ENCODE measurements at places on chromosomes 1 and 21.

DNA sequence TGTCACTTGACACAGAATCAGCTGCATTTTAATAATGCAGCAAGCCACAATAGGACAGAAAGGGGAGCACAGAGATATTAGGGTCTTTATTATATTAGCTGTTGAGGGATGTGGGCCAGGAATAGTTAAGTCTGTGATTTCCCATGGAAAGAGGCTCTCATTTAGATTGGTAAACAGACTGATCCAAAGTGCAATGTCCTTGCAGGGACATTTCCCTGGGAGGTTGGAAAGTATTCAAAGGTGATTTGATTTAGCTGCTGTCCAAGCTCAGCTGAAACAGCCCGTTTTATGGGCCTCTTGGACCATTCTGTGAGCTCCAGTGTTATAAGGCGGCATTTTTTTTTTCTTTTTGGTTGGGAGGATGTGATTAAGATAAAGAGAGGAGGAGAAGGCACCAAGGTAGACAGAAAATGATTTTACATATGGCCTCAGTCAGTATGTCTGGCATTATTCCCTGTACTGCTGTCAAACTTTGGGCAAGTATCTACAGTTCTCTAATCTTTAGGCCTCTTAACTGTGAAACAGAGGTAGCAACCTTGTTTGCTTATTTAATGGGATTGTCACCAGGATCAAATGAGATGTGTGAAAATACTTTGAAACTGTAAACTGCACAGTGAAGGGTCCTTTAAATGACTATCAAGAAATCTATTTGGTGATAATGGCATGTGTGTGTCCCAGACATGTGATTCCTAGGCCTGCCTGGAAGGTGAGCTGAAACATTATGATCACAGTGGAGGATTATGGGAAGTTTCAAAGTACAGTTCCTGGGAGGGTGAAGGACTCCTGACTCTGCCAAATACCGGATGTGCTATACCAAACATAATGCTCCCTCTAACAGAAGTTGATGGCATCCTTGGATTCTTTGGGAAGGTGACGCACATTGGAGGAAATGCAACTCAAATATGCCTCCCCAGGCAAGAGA is 62.2 kb downstream of the NOS1AP start:
- DNase-seq, result no peak

GRCh38 chr1:113542221-113542701 is 151.9 kb downstream of the MAGI3 start:
- no peak for DNase-seq

GRCh38 chr1:84299536-84300170 is 1.9 kb upstream of the SAMD13 start:
- DNase-seq, result no peak

GRCh38 chr21:45949928-45950739 is 31.4 kb upstream of the COL6A1 start:
- no peak for DNase-seq

DNA sequence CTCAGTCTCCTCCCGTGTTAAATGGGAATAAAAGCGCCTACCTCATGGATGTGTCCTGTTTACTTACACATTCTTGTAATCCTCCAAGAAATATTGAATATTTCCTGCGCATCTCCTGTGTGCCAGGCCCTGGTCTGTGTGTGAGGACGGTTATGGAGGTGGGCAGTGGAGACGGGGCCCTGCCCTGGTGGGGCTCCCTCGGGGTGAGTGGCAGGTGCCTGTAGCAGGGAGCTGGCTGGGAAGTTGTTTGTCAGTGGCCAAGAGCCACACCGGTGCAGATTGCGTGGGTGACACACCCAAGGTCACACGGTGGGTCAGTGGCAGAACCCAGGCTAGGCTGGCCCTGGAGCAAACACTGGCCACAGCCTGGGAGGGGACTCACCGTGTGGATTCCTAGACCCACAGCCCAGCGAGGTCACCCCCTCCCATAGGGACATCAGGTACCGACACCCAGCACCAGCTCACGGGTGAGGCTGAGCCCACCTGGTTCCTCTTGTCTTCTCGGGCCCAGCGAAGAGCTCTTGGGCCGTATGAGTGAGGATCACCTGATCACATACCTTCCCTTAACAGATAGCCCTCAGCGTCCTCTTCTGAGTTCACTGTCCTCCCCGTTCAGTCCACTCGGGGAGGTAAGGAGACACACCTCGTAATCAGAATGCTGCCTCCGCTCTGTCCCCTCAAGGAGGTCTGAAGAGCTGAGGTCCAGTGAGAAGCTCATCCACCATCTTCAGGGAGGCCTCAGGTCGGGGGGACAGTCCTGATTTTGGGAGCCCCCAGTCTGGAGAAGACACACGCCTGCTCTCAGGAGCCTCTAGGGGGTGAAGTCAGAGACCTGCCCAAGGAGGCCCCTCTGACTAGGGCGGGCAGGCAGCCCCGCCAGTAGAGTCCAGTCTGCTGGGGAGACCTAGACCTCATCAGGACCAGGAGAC is 349.6 kb downstream of the MATN1 start:
- DNase-seq, result no peak

DNA sequence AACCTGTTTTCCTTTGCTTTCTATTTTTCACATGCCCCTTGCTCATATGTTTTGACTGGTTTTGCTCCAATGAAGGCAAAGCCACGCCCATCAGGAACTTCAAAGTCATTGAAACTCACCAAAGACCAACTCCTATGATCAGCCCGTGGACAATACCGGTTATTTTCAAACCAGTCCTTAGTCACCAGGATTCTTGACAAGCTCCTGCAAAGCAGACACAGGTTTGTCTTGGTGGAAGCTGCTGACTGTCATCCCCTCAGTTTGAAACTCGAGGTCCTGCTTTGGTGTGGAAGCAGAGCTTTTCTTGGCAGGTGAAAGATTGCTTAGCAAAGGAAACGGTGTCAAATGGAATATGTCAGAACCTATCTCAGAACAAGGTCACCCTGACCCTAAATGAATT is 384.7 kb upstream of the CXADR start:
- no peak for DNase-seq

DNA sequence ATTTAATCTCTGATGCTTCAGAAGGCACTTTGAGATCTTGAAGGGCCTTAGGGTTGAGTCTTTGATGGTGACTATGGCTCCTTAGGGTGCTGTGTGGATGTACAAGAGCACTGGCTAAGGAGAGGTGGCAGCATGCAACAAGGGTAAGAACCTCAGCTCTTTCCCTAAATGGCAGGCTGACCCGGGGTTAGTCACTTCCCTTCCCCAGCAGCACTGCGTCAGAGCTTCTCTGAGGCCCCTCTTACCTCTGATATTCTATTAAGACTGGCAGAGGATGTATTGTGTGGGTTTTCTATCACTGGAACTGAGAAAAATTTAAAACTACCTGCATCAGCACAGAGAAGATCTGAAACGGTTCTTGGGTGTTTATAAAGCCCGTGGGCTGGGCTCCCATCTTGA is 11.8 kb downstream of the C1orf116 start:
- DNase-seq, result no peak

- DNase-seq, result no peak
Measured at GRCh38 chr1:200834383-200834782, 38.4 kb upstream of the GPR25 start.

DNA sequence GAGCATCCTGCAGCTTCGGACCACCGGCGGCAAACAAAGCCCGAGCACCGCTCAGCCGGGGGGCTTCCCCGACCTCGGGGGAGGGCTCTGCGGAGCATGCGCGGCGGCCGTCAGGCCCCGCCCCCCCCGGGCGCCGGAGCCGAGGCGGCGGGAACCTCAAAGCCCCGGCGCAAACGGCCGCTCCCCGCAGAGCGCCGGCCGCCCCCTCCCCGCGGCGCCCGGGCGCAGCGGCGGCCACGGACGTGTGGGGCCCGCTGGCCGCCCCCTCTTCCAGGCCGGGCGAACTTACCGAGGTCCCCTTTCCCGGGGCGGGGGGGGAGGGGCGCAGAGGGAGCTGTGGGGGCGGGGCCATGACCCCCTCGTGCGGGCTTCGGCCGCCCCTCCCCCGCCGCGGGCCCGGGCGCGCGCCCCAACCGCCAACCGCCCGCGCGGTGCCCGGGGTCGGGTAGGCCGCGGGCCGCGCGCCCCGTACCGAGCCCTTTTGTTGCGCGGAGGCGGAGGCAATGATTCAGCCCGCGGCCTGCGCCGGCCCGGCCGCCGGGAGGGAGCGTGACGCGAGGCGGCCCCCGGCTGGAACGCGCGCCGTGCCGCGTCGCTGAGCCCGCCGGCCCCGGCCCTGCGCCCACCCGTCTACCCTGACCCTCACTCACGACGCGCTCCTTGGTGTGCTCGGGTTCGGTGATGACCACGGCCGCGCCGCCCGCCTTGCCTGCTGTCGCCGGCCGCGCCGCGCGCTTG is 1.7 kb downstream of the RCC2 start:
- DNase-seq, result no peak

GRCh38 chr1:214637722-214638458 is 34.9 kb downstream of the CENPF start:
- DNase-seq, result peak; percentile 24

DNA sequence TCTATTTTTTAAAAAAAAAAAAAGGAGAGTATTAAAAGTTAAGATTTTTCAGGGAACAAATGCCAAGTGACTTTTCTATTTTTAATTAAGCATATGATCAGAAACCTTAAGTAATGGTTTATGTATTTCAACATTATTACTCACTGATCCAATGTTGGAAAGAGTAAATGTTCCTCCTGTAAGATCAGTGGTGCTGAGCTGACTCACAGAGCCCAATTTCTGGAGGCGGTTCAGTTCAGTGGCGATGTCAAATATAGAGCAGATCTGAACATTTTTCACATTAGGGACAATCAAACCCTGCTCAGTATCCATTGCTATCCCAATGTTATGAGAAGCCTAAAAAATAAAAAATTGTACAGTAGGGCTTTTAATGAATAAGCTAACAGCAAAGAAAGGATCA is 28.2 kb upstream of the LRRC39 start:
- DNase-seq, result no peak

GRCh38 chr1:47868348-47868676 is 128.9 kb downstream of the TRABD2B start:
- no peak for DNase-seq

- no peak for DNase-seq
Measured at GRCh38 chr1:231829332-231829731, 202.7 kb downstream of the DISC1 start.

DNA sequence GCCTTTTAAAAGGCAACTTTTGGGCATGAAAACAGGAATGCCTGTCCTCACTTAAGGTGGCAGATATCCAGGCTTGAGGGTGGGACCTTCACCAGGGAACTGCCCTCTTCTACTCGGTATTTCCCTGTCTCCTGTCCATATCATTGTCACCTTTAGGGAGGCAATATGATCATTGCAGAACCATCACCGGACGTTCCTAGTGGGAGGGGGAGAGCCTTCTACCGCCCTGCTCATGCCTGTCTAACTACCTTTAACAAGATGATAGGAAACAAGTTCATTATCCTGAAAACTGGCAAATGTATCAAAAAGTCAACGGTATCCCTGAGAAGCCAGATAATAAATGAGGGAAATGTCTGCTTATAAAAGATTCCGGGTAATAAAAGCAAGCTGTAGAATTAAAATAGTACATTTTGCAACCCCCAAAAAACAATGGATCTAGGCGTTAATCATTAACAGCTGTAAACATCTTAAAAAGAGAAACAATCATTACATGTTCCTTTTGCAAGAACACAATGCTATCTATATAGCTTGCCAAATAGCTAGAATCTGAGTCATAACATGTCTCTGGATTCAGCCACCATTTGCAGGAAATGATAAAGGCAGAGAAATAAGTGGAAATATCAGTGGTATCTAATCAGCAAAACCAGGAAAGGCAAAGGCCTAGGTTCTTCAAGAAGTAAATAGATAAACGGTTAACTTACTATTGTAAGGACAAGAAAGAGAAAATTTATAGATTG is 852.9 kb upstream of the ADGRL4 start:
- no peak for DNase-seq

DNA sequence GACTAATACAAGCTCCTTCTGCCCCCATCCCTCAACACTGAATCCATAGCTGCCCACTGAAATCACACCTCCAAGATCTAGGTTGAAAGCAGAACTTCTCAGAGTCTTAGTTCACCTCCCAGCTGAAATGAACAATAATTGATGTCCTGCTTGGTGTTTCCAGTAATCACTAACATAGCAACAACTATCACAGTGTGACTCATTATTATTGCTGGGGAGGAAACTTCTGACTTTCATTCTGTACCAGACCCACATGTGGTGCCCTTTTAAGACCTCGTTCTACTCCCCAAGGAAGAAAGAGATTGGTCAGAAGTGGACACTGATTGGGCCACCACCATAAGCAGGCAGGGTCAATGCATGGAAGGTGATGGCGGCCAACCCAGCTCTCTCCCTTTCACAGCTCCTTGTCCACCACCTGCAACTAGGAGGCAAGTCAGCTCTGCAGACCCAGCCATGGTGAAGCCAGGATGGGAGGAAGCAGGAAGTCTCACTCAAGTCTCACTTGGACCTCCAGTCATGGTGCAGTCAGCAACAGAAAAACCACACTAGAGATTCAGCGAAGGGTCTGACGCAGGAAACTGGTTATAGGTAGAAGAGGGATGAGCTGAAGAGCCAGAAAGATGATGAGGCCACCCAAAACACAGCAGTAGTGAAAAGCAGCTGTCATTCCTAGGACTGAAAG is 720.2 kb downstream of the PTPRU start:
- DNase-seq, result no peak

DNA sequence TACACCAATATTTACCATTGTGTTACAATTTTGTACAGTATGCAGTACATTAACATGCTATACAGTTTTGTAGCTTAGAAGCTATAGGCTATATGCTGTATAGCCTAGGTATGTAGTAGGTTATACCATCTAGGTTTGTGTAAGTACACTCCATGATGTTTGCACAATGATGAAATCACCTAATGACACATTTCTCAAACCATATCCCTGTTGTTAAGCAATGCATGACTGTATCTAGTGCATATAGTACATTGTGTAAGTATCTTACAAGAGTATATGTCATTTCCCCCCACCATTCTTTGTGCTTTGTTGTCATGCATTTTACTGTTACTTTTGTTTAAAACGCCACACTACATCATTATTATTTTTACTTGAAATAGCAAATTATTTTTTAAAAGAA is 65.7 kb upstream of the RNF11 start:
- DNase-seq, result no peak

DNA sequence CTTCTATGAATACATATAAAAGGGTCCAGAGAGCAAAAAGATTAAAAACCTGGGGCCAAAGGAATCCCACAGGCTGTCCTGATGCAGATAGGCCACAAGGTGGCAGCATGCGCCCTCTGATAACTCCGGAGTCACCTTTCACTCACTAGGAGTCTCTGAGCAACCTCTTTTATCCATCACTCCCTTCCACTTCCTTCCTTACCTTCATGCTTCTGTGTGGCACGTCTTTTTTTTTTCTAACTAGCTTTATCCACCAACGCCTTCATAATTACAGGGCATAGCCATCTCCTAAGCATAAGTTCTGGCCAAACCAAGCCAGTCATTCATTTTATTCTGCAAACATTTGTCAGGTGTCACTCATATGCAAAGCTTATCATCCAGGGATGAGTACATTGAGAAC is 3.9 kb upstream of the PGLYRP4 start:
- DNase-seq, result no peak

- DNase-seq, result no peak
Measured at GRCh38 chr21:37619464-37619974, 252.9 kb downstream of the DYRK1A start.

- DNase-seq, result no peak
Measured at GRCh38 chr1:113859478-113860175, 11.9 kb downstream of the PTPN22 start.
